ENCODE measurements at places on chromosomes 4 and X. TPM values are rescaled to one million over a fixed set of nuclear protein-coding genes. Genes with fewer than 3 reads are reported as not detected.

GRCh38 chrX:64330284-64330683, 65.0 kb downstream of the MTMR8 start:
- DNase-seq, result no peak

DNA sequence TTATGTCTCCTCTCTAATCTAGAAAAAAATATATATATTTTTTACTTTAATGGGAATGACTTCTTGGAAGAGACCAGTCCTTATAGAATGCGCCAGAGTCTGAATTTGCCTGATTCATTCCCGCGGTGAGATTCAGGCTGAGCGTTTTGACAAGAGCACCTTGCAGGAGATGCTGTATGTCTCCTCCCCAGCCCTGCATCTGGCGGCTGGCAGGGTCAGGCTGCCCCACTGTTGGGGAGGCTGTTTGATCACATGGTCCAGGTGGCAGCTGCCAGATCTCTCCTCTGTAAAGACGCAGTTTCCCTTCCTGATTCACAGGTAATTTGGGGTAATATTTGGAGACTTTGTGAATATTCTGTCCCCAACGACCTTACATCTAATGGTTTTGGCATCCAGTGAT, 9.7 kb downstream of the PDZD4 start:
- no peak for DNase-seq

- no peak for DNase-seq
These were observed 32.2 kb downstream of the GPAT3 start for GRCh38 chr4:83568062-83568461.

- no peak for DNase-seq
These were observed 115.0 kb downstream of the TRIML1 start for GRCh38 chr4:188254211-188254610.

- no peak for DNase-seq
These were observed 47.7 kb upstream of the FAM9A start for GRCh38 chrX:8848911-8849310.

DNA sequence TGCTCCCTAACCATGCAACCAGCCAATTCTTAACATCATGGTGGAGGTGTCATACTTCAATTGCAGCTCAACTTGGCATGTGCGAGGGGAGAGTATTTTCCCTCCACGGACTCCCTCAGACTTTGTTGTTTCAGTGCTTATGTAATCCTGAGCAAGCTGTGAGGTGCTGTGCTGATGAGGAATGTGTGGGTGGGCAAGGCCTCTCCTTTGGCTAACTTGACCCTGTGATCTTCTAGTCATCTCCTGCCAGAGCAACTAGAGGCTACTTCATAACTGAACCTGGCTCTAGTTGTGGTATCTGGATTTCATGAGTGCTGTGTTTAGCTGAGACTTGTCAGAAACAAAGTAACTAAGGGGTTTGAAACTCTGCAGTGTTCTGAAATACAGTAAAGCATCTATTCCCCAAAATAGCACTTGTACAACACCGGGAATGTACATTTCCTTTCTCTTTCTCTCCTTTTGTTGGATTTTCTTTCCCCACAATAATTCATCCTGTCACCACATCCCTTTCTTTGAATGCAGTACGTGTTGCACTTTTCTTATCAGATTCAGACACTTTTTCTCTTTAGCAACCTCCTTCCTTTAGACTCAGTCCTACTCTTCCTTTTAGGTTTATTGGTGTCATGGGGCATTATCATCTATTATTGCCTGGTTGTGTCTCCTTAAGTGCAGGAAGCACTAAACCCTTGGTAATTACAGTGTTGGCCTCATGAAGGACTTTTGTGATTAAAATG, 415.2 kb upstream of the NR3C2 start:
- no peak for DNase-seq

DNA sequence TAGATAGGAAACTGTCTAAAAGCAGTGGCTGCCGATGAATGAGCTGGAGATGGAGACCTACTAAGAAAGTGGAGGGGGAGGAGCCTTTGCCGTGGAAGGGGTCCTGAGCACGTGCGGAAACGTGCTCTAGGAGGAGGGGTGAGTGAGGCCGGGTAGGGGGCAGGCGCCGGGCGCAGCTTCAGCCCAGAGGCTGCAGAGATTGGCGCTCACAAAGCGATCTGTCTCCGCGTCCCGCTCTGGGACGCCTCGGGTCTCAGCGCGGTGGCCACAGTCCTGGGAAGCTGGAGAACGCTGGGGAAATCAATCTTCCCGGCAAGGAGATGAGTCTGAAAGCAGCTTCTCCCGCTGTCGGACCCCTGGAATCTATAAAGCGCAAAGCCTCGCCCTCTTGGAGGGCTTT, 444 bp upstream of the ARHGAP6 start:
- DNase-seq, result peak; percentile 71

GRCh38 chrX:109797311-109797975, 64.4 kb upstream of the ACSL4 start:
- DNase-seq, result no peak

DNA sequence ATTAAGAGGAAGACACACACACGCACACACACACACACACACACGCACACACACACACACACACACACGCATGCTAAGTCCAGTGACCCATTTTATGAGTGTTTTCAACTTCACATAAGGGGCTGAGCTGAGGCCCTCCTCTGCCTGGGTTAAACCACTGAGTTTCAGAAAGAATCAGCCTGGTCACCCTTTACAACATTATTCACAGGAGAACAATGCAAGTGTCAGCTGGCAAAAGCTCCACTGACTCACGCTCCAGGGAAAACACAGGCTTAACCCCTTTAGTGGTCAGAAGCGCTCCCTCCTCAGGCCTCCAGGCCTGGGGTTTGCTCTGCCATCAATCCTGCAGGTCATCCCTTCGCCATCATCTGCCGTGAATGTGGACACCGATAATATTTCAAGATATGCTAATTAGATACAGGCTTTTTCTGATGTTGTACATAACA, 46.9 kb downstream of the ACOX3 start:
- no peak for DNase-seq

MAGEA6 gene
- total RNA-seq, result not detected

UBA6 gene
- 69.6 TPM for total RNA-seq

GLUD2 gene
- 5.8 TPM for total RNA-seq

SSX2 gene
- total RNA-seq, result not detected

SLC6A14 gene
- total RNA-seq, result 1.1 TPM

TASL gene
- not detected for total RNA-seq
